Activated T-helper 2 cell treated with anti-CD3 and anti-CD28 coated beads, Interferon-gamma antibody, Interleukin-2, Interleukin-4, amounts not matched to agents 10 μg/mL and 5 μg/mL and 100 μg/mL, durations not matched to agents 14 hours and 24 hours and 36 hours (primary cell): ENCODE measurements at places on chromosomes 6 and 20. TPM values are rescaled to one million over a fixed set of nuclear protein-coding genes. Genes with fewer than 3 reads are reported as not detected.

Gene CST4
- not detected in 2 replicates for total RNA-seq

Gene PRR18
- total RNA-seq = 0.14 and 0.25 TPM in 2 replicates

Gene BLOC1S5
- total RNA-seq = 21.2 and 25.4 TPM in 2 replicates

Gene FKBP1C
- total RNA-seq = 3.0 and 3.5 TPM in 2 replicates

Gene MBOAT1
- 32.8 and 33.8 TPM in 2 replicates for total RNA-seq

Gene METTL24
- not detected in 2 replicates for total RNA-seq

Gene TREML2
- total RNA-seq = 3.7 and 3.9 TPM in 2 replicates

Gene TRIM15
- 0.41 and 0.46 TPM in 2 replicates for total RNA-seq

Gene SLC22A2
- not detected in 2 replicates for total RNA-seq

Gene TNNC2
- 0.28 TPM in 1 of 2 replicates, not detected in the other for total RNA-seq

Gene PRSS35
- not detected in 2 replicates for total RNA-seq

Gene MYLK2
- total RNA-seq = 0.27 and 0.51 TPM in 2 replicates
